EL (cell line): ENCODE measurements at places on chromosomes 2 and 18.

DNA sequence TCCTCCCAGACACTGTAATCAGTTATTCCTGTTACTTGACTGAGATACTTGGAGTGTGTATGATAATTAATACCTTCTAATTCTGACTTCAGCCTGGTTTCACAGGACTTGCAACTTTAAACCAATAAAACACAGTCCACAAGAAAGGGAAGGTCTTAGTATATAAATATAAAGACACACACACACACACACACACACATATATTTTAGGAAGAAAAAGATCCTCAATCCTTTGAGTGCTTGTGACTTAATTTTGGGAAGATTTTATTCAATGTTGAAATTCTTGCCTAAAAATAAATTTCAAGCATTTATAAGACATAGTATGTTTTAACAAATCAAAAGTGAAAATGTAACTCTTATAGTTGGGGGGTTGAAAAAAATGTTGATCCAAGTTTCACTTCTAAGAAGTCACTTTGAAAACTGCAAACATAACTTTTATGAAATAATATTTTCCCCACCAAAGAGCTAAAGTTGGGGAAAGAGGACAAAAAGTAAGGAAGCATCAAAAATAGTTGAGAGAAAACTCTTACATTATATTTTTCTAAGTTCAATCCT, 824 bp upstream of the VPS54 start:
- DNase-seq: no peak

DNA sequence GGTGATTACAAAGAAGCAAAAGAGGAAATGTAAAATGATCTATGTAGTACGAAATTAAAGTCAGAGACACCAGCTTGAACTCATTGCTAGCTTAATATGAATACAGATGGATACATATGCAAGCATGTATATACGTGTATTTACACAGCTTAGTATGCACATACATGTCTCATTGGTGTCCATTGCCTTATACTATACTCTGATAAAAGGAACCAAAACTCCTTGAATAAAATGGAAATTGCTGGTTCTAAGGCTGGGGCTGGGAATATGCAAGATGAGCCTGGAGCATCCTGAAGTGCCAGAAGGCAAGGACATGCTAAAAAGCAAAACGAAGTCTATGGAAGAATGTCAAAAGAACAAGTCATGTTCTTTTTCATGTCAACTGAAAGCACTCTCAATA, 1424.4 kb upstream of the SLC39A10 start:
- no peak for DNase-seq

- DNase-seq: peak; percentile 42
These were observed 94.5 kb upstream of the FN1 start for GRCh38 chr2:215530191-215530968.

DNA sequence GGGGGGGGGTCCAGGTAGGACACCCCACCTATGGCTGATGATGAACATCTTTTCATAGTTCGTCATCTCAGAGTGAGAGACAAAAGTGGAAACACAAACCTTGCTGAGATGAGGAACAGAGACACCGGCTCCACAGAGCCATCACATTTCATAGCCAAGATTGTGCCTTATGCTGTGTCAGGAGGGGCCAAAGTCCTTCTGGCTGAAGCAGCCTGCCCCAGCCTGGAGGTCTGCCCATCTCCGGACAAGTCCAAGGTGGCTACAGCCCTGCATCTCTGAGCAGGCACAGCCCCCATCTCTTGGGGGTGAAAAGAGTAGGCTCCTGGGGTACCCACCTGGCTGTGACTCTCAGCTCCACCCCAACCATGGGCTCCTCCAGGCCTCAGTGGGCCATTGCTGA, 70.3 kb downstream of the ZBTB7C start:
- DNase-seq: no peak

GRCh38 chr2:128874608-128875007, 555.9 kb upstream of the HS6ST1 start:
- DNase-seq: no peak

DNA sequence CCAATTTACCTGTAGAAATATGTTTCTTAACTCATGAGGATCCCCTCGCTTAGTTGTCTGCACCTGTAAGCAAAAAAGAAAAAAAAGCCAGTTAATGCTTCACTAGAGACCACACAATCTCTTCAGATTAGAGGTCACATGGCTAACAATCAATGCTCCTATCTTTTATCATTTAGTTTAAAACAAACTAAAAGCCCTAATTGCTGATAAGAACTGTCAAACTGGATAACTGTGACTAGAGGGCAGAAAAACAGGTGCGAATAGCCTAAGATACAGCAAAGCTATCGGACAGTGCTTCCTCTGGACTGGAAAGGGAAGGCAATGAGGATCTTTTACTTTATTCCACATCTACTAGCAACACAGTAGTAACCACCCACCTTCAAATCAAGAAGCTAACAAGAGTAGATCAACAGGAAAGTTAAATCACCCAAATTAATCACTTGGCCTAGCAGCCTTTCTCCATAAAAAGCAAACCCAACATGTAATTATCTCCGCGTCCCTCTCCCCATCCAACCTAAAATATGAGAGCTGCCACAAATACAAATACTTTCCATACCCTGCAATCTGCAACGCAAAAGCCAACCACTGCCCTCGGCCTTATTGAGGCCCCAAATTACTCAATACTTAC, 734 bp downstream of the SLC25A12 start:
- no peak for DNase-seq

DNA sequence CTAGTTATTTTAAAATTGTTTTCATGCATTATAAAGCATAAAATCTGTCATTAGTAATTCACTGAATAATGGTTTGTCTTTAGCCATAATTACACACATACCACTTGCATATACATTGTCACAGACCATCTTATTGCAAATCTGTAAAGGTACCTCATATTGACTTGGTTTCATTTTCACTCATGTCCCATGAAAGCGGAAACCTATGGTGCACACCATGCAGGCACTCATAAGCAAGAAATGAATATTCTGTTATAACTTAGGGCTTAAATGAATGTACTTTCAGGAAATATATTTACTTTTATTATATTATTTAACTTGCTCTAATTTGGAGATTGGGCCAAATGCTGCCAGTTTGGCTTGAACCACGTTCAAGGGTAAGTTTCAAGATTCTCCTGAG, 29.2 kb upstream of the STK17B start:
- DNase-seq: no peak

- DNase-seq: peak; percentile 39
These were observed 74.7 kb upstream of the MGAT4A start for GRCh38 chr2:98805412-98806171.

DNA sequence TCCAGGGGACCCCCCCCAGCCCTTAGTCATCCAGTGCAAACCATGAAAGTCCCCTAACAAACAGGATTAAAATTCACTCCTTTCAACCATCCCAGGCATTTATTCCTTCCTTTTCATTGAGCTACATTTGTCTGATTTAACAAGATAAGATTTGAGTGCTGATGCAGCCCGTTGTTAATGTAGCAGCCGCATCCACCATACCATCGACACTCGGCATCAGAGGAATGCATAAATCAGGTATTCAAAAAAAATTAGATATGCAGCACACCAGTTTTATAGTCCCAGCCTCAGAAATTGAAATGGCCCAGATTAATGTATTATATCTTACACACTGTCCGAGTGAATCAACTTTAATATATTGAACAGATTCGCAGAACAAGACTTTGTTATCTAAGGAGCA, 676.5 kb upstream of the FANCL start:
- DNase-seq: no peak

DNA sequence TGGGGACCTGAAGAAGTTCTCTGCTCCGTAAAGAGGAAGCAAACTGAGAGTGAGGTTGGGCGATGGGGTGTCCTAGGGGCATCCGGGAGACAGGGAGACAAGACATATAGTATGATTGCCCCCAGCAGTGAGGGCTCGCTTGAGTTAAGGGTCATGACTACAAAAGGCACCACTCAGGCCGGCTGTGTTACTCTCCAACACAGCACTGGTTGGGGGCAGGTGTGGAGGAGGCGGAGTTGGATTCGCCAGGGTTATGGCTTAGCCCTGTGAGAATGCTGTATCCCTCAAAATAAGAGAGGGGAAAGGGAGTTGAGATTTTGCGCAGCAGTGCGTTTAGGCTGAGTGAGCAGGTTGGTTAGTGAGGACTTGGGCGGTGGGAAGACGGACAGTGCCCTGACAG, 12.0 kb downstream of the DYSF start:
- no peak for DNase-seq
